CD4-positive, alpha-beta memory T cell (primary cell): ENCODE measurements at places on chromosomes 7 and 10.

DNA sequence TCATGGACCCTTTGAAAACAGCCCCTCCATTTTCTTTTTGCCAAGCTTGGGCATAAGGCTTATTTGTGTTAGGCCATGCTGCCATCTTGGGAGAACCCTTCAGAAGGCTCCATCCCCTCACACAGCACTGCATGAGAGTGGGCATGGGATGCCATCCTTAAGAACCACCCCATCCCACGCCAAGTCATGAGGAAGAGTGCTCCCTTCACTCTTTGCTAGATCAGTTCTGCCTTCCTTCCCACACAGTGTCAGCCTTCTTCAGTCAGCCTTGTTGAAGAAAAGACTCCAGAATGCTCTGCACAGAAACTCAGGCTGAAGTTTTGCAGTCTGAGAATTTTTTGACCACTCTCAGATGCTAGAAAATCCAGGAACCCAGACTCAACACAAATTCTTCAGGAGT is 15.5 kb upstream of the CHN2 start:
- no peak for DNase-seq

- DNase-seq: no peak
Measured at GRCh38 chr10:89078724-89079672, 88.4 kb downstream of the FAS start.

- no peak for DNase-seq
Measured at GRCh38 chr10:33418301-33418700, 83.8 kb upstream of the NRP1 start.

DNA sequence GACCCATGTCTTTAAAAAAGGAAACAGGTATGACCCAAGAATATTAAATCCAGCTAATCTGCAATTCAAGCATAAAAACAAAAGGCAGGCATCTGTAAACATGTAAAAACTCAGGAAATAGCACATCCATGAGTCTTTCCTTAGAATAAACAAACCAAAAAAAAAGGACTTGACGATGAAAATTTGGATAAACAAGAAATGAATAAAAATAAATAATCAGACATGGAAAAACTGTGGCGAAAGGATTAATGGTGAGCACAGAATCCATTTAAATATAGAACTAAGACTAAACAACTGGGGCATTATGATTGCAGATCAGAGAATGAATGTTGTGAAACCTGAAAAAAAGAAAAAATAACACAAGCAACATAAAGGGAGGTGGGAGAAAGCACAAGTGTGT is 170.1 kb downstream of the DOCK4 start:
- DNase-seq: no peak

DNA sequence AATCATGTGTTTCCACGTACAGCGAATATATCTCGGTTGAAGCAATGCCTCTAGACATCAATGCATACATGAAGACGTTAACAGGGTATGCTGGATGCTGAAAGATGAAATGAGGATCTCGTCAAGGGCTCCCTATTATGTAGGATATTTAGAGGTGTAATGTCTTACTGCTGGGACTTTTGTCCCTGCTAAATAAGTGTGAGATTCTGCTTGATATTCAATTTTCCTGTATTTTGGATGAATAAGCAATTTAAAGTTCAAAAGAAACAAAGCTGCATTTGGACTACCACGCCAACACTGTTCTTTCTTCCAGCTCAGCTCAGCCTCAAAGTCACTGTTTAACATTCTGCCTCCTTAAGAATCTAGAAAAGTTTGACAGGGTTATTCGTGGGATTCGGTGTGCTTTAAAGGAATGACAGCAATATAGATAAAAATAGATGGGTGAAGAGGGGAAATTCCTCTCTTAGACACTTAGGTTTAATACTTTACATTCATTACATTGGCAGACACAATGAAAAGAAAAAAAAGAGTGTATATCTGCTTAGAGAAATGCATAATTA is 110.1 kb upstream of the RHEB start:
- DNase-seq: no peak

DNA sequence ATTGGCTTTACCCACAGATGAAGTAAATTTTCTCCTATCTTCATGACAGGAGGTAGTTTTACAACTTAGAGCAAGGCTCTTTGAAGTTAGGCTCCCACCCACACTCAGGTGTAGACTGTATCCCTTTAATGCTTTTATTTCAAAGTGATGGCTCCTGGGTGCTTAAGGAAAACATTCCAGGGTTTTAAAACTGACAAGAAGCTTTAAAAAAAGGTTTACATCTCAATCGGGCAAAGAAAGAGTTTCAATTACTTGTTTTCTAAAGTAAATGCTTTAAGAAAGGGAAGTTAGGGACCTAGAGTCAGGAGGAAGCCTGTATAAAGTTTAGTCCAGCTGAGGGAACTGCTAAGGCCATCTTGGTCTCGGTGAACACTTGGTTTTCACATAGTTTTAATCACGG is 1153.8 kb upstream of the C7orf33 start:
- DNase-seq: no peak

DNA sequence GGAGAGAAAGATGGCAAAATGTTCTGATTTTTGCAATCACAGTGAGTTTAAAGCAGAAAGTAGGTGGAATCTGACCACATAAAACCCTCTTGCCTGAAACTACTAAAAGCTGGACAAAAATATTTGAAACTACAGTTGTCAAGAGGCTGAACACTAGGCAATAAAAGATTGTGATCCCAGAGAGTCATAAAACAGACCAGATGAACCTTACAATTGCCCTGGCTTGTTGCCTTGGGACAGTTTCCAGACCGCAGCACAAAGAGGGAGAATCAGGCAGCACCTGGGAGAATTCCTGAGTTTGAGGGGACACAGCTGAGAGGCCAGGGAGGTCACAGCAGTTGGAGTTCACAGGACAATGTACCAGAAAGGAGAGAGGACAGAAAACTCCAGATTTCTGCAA is 107.3 kb upstream of the NANOS1 start:
- no peak for DNase-seq

DNA sequence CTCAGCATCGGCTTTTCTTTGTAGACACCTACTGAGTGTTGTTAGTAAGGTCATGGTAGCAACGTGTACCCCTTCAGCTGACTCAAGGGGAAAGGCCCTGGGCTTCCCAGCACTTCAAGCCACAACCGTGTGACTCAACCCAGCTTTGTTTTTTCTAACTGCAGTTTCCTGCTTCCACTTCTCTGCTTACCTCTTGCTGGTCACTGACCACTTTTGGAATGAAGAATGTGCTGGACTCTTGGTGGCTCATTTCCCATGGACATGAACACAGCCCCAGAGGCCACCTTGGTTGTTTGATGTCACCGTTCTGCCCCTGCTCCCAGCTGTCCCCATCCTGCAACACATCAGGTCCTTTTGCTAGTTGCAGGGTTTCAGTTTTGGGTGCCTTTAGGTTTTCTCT is 69.5 kb upstream of the ZNF438 start:
- DNase-seq: no peak

DNA sequence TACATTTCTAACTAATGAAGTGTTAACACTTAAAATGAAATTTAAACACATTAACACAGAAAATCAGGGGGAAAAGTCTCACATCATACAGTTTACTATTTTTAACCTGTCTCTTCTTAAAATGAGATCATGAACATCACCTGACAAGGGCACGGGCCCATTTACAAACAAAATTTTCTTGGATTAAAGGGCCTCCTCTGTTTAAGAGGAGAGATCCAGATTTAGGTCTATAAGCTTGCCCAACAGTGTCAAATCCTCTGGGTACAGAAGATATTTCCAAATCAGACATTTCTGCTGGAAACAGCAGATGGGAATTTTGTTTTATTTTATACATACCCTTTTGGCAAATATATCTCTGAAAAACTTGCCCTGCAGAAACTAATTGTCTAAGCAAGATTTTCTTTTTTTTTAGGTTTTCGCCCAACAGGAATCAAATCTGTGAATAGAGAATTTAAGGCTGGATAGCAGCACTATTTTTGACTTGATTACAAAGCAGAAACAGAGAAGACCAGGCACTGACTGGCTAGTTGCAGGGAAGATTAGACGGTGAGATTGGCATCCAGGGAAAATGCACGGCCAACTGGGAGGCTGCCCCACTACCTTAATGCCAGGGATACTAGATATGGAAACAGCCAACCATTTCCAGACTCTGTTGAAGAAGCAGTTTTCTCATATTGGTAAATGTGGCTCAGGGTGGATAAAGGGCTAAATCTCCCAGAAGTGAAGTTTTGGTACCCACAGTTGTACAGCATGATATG is 173.4 kb downstream of the LRRN3 start:
- no peak for DNase-seq

GRCh38 chr10:3946234-3947229 is 161.5 kb upstream of the KLF6 start:
- DNase-seq: no peak

GRCh38 chr7:228610-229009 is 36.2 kb downstream of the FAM20C start:
- no peak for DNase-seq

DNA sequence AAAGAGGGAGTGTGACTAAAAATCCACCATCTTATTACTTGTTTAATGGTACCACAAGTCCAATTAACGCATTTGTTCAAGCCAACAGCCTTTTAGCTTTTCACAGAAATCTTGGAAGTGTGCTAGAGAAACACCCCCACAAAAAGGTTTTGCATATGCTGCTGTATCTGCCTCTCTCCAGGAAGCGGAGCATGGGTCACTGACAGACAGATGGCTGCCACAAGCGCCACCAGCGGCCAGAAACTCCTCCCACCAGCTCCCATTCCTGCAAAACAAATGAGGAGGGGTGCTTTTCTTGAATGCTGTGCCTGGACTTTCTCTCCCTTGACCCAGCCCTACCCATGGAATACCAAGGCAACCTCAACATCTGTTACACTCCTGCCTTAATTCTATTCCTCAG is 176.3 kb upstream of the LRGUK start:
- DNase-seq: no peak

GRCh38 chr10:80524190-80524909 is 13.4 kb upstream of the SH2D4B start:
- DNase-seq: no peak

DNA sequence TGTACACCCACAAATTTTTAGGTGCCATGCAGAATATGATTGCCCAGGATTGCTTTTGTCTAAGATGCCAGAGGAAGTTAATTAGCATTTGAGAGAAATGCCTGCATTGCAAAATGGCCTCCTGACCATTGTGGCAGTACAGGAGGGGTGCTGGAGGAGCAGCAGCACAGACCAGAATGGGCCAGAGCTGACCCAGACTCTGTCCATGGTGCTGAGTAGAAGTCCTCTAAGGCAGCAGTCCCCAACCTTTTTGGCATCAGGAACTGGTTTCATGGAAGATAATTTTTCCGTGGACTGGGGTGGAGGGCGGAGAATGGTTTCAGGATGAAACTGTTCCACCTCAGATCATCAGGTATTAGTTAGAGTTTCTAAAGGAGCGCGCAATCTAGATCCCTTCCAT is 217.8 kb upstream of the AGK start:
- DNase-seq: no peak

GRCh38 chr7:118305671-118306070 is 81.2 kb downstream of the ANKRD7 start:
- no peak for DNase-seq

DNA sequence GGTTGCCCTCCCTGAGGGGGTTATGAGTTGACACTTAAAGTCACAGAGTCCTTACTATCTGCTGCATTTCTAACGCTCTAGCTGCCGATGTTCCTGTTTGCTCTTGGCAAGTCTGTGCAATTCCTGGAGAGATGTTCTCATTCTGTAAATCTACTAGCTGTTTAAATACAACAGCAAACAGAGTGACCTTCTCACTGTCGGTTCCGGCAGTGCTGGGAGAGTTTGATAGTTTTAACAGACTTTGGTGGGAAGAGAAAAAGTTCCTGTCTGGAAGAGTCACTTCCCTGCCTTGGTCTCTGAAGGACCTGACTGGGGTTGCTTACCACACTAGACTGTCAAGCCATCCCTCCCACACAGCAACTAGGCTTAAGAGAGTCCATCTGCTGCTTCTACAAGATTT is 63.3 kb upstream of the ELMO1 start:
- no peak for DNase-seq

DNA sequence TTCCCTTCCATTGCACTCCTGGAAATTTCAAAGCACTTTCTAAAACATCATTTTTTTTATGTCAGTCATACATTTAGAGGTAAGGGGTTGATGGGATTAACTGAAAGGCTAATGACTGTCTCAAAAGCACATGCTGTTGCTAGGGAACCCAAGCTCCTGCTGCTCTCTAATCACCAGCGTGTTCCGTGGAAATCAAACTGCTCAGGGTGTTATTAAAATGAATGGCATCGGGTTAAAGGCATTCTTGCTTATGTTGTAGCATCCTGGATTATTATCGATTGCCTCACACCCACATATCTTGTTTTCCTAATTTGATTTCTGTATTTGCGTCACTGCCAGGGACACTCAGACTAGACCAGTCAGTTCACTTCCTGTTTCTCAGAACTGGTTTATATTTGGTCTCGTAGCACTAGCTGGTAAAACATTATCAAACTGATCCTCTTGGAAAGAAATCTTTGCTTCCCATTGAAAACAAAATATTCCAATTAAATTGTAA is 216.5 kb upstream of the MKLN1 start:
- peak; percentile 59 for DNase-seq

- no peak for DNase-seq
Measured at GRCh38 chr10:73552819-73553715, 38.1 kb downstream of the USP54 start.

- DNase-seq: no peak
Measured at GRCh38 chr7:101940830-101941229, 123.4 kb downstream of the CUX1 start.

GRCh38 chr7:19617901-19618300 is 90.9 kb downstream of the POLR1F start:
- no peak for DNase-seq

GRCh38 chr10:52609071-52609470 is 163.5 kb downstream of the MBL2 start:
- DNase-seq: no peak

DNA sequence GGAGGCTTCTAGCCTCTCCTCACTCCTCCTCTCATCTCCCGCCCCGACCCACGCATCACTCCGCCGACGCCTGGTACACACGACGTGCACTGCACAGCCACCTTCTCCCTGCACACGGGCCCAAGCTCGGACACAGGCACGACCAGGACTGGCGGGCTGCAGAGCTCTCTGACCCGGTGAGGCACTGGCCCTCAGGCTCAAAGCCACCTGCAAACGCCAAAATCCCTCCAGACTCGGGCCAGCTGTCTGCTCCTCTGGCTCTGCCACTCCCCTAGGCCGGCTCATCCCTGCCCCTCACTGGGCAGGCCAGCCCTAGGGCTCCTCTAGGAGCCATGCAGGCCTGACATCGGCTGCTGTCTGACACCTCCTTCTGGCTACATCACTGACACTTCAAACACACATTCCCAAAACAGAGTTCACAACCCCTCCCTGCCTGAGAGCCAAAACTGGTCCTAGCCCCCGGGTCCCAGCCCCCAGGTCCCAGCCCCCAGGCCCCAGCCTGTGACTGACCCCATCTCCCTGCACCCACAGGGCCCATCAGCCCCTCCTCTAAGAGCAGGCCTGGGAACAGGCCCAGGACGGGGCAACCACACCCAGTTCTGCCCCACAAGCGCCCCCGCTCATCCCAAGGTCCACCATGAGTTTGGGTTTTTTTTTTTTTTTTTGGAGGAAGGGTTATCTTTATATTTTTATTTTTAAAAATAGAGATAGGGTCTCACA is 35.1 kb downstream of the MAD1L1 start:
- no peak for DNase-seq

GRCh38 chr7:101555269-101555920 is 73.7 kb downstream of the MYL10 start:
- DNase-seq: no peak
